Daoy (cell line): ENCODE measurements at places on chromosomes 2 and 18.

DNA sequence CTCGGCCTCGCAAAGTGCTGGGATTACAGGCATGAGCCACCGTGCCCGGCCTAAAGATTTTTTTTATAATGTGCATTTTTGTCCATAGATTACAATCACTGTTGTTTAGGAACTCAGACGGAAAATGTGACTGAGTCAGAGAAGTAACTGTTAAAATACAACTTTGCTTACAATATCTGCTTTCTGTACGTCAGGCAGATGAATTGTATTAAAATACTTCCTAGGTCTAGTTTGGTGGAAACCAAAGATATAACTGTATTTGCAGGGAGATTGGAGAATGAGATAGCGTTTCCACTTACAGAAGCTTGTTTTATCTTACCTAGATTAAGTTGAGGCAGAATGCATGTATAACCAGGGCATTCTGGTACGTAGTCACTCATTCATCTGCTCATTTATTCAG lies 36.7 kb downstream of the ASAP2 start:
- no peak for DNase-seq

DNA sequence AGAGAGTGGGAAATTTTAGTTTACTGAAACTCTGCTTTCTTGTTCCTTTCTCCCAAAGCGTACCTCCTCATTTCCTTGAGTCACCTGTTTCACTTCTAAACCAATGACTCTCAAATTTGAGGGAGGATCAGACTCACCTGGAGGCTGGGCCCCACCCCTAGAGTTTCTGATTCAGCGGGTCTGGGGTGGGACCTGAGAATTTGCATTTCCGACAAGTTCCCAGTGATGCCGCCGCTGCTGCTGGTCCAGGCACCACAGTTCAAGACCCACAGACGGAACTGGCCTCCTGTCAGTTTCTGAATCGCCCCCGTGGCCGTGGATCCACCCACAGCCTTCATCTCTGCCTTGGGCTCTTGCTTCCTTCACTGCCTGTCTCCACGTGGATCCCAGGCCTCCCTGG lies 44.9 kb upstream of the PELI1 start:
- no peak for DNase-seq

DNA sequence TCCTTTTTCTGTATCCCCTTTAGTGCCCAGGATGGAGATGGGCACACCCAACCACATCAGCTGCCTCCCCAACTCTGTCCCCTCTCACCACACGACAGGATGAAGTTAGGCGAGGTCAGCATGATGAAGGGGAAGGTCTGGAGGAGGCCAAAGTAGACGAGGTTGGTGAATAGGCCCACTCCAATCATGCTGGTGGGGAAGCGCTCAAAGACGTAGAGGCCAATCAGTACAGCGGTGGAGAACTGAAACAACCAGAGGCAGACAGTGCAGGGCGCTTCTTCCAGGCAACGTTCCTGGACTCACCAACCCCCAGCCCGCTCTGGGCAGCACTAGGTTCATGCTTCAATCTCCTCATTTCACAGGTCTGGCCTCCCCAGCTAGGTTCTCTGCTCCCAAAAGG lies 2.9 kb downstream of the TEX261 start:
- no peak for DNase-seq

DNA sequence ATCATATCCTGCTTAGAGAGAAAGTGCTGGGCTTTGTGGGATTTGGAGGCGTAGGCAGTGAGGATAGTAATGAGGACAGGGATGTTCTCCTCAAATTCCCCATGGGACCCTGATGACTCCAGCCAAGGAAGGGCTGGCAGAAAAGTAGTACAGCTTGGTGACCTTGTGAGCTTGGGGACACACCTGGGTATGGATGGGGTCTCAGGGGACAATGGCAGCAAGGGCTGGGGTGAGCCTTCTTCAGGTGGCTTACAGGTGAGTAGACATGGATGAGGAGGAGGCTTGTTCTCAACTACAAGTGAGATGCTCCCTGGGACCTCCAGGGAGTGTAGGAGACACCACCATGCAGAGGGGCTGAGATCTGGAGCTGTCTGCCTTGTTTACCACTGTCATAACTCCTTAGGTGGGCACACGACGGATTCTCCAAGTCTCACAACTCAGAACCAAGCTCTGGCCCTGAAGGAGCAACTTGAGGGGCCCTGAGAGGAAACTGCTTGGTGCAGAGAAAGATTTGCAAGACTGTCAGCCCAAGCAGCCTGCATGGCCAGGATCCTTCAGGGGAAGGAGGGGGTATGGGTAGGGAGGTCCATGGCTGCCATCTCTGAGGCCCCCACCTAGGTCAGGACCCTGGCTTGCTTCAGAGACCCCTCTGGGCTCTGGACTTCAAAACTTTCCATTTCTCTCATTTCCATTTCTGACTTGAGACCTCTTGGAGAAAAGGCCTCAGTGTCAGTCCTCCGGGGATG lies 262.8 kb downstream of the DYSF start:
- no peak for DNase-seq

DNA sequence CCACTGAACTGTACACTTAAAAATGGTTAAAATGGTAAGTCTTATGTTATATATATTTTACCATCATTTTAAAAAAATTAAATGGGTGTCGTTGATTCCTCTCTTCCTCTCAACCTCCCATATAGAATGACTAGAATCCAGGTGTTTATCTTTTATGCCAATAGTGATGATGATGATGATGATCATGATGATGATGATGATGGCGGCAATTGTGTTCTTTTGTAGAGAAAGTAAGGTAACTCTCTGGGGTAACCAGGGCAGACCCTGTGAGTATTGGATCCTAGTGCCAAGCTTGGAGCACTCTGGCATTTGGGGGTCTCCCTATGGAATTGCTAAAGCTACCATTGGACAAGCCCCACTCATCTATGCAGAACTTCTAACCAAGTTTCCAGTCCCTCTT lies 113.6 kb downstream of the GLI2 start:
- no peak for DNase-seq

GRCh38 chr2:229235131-229235914 lies 35.8 kb downstream of the PID1 start:
- no peak for DNase-seq

GRCh38 chr2:101310090-101310833 lies 1.8 kb upstream of the RNF149 start:
- no peak for DNase-seq

- DNase-seq, result no peak
Measured at GRCh38 chr18:12963069-12963468, 15.3 kb downstream of the SEH1L start.

DNA sequence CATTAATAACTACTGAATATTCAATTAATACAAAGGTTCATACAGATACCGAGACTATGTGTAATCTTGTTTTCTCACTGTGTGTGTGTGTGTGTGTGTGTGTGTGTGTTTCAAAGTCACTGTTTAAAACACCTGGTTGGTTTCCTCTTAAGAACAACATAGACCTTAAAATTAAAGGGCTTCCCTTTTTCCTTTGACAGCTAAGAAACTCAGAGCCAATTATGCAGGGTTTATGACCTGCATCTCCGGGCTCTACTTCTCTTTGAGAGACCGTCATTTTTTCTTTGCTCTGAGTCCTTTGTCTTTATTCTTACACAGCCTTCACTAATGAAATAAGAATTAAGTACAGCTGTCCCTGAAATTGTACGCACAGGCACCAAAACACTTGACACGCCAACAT lies 145.6 kb downstream of the HDAC4 start:
- DNase-seq, result no peak

DNA sequence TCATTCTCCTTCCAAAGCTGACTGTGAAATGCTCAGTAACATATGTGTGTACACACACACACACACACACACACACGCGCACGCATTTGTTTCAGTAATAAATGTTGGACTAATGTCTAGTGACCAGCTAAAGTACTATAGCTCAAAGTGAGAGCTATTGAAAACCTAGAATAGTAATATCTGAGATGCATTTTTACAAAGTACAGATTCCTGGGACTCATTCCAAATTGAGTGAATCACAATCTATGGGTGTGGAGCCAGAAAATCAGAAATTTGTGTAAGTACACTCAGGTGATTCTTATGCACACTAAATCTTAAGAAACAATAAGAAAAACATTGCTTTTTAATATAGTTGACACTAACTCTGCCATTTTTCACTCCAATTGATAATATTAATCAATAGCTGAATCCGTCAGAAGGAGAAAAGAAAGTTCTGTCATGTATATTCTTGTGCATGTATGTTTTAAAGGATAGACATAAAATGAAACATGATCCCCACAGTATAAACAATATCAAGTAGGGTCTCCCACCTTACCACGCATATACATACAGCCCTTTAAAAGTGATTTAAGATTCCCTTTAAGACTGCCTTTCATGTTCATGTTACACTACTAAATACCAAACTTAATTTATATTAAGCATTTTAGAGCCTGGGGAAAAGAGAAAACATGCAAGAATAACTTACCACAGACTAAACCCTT lies 123.5 kb downstream of the ATAD2B start:
- peak; percentile 9 for DNase-seq

DNA sequence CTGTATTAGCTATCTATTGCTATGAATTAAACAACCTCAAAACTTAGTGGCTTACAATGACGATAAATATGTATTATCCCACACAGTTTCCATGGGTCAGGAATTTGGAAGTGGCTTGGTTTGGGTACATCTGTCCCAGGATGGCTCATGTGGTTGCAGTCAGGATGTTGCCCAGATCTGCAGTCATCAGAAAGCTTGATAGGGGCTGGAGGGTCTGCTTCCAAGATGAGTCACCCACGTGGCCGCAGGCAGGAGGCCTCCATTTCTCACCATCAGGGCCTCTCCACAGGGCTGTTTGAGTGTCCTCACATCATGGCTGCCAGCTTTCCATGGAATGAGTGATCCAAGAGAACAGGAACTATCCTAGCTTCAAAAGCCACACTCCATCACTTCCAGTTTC lies 46.4 kb downstream of the CHRNA1 start:
- DNase-seq, result no peak

GRCh38 chr2:24342110-24342910 lies 18.0 kb downstream of the ITSN2 start:
- no peak for DNase-seq

GRCh38 chr2:147030966-147031720 lies 813.7 kb upstream of the ACVR2A start:
- no peak for DNase-seq

GRCh38 chr2:204753841-204754240 lies 208.6 kb downstream of the PARD3B start:
- no peak for DNase-seq

DNA sequence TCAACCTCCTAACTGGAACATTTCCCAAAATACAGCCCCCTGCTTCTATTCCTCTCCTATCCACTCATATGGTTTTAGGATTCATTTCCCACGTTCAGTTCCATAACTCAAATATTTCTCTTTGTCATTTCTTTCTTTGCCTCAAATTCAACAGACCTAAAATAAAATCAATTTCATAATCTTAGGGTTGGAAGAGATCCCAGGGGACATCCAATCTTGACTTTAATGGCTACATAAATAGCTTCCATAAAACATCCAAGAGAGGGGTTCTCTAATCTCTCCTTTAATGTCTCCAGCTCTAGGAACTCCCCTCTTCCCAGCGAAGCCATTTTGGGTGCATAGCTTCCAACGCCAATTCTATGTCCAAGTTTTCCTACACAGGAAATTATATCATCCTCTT lies 33.8 kb downstream of the RBKS start:
- no peak for DNase-seq

DNA sequence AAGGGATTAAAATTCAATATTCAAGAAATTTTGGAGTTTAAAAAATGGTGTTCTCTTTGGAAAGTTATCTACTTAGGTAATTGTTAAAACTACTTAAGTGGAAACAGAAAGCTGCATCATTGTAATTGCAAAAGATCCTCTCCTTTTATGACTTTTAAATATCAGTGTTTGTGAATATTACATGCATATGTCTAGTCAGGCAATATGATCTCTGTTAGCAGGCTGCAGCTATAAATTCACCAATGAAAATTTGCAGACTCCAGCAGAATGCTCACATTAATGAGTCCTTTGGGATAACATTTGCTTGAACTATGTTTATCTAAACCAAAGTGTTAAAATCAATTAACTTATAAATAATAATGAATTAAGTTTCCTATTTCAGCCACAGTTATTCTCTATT lies 59.2 kb upstream of the CSRNP3 start:
- DNase-seq, result no peak

GRCh38 chr2:221517696-221518151 lies 54.4 kb downstream of the EPHA4 start:
- DNase-seq, result peak; percentile 65

DNA sequence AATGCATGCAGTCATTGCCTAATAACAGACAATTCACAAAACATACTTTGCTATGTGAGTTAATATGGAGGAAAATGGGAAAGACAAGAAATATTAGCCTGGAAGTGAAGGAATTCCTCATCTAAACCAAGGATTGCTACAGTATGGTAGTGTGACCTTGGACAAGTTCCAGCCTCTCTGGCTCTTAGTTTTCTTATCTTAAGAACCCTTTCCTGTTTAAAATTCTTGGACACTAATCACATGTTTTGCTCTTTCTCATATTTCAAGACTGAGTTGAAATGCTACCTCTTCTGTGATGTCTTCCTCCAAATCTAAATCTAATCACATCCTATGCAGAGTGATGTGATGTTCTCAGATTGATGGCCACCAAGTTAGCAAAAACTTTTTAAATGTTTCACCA lies 20.8 kb upstream of the ADAM23 start:
- DNase-seq, result peak; percentile 29
